Activated T-cell treated with anti-CD3 and anti-CD28 coated beads for 1 hour (primary cell): ENCODE measurements at places on chromosomes 7 and 10.

- no peak for DNase-seq
These were observed 351.9 kb downstream of the DNAJB6 start for GRCh38 chr7:157688533-157689268.

GRCh38 chr7:121544726-121545125, 148.6 kb upstream of the FAM3C start:
- no peak for DNase-seq

DNA sequence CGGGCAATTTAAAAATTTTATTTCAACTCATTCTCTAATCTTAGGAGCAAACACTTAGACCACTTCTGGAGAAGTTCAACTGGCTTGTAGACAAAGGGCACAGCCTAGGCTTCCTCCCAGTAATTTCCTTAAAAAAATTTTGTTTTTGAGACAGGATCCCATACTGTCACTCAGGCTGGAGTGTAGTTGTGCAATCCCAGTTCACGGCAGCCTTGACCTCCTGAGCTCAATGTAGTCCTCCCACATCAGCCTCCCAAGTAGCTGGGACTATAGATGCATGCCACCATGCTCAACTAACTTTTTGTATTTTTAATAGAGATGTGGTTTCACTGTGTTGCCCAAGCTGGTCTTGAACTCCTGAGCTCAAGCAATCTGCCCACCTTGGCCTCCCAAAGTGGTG, 38.4 kb downstream of the BAMBI start:
- DNase-seq = no peak

DNA sequence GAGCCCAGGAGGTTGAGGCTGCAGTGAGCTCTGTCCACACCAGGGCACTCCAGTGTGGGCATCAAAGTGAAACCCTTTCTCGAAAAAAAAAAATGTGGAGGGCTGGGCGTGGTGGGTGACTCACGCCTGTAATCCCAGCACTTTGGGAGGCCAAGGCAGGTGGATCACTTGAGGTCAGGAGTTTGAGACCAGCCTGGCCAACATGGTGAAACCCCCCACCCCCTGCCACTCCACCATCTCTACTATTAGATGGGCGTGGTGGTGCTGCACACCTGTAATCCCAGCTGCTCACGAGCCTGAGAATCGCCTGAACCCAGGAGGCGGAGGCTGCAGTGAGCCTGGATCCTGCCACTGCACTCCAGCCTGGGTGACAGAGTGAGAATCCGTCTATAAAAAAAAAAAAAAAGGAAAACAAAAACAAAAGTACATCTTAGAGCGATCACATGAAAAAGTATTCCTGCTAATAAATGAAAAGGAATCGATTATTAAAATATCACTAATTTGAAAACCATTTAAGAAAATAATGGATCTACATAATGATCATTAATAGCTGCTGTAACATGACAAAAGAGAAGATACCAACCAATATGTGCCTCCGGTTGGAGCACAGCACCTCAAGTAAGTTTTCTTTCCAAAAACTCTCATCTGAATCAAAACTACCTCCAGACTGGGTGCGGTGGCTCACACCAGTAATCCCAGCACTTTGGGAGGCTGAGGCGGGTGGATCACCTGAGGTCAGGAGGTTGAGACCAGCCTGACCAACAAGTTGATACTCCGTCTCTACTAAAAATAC, 4.9 kb downstream of the HNRNPF start:
- DNase-seq = no peak

GRCh38 chr10:80540136-80540535, 2.4 kb downstream of the SH2D4B start:
- no peak for DNase-seq

GRCh38 chr10:77857272-77857671, 69.3 kb downstream of the DLG5 start:
- no peak for DNase-seq

- DNase-seq = no peak
These were observed 8.4 kb upstream of the PURB start for GRCh38 chr7:44893710-44894234.

GRCh38 chr7:51075681-51076580, 240.7 kb downstream of the COBL start:
- DNase-seq = no peak

DNA sequence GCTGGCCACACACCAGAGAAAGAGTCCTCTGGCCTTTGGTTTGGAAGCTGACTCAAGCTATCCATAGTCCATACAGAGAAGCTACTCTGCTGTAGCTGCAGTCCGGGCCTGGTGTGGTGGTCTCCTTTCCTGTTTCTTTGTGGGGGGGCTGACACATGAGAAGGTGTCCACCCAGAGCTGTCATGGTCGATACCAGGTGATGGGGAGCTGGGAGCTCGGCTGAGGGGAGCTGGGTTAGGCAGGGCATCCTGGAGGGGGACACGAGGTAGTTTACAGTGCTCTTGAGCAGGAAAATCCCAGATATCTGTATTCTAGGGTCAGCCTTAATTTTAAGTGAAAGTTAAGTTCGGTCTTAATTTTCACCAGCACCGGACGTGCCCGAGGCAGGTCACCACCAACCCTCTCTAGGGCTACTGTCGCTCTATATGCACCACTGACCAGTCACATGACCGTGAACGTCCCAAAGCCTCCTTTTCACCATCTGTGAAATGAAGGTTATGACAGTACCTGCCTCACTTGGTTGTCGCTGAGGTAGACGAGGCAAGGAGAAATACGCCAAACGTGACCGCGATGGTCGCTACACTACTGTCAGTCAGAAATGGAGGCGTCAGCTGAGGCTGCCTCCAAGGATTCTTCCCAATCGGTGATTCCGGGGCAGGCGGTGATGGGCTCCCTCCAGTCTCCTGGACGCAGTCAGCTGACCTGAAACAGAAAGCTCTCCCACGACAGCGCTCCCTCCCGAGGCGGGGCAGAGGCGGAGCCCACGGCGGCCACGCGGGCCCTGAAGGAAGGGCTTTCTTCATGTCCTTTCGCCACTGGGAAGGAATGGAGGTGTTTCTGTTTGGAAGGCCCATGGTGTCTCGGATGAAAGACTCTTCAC, 69.4 kb upstream of the SHH start:
- no peak for DNase-seq

- no peak for DNase-seq
These were observed 75.4 kb downstream of the HDAC9 start for GRCh38 chr7:18570890-18571478.

DNA sequence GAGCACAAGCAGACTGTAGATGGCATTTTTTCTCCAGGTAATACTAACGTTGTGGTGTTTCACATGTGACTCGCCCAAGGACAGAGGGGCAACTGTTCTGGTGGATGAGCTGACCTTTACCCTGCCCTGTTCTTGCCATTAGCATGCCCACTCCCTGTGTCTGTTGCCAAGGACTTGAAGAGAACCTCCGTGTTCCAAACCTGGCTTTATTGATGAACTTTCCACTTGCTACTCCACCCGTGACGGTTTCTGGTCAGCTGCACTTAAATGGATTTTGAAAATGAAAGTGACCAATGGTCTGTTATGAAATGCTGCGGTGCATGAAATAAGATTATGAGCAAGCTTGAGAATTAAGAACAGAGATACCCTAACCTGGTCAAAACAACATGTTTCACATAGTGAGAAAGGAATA, 30.4 kb downstream of the LRRC4 start:
- DNase-seq = no peak

GRCh38 chr10:12130237-12130872, 878 bp downstream of the SEC61A2 start:
- DNase-seq = no peak

- DNase-seq = no peak
These were observed 24.3 kb downstream of the CPVL start for GRCh38 chr7:29122081-29122480.

DNA sequence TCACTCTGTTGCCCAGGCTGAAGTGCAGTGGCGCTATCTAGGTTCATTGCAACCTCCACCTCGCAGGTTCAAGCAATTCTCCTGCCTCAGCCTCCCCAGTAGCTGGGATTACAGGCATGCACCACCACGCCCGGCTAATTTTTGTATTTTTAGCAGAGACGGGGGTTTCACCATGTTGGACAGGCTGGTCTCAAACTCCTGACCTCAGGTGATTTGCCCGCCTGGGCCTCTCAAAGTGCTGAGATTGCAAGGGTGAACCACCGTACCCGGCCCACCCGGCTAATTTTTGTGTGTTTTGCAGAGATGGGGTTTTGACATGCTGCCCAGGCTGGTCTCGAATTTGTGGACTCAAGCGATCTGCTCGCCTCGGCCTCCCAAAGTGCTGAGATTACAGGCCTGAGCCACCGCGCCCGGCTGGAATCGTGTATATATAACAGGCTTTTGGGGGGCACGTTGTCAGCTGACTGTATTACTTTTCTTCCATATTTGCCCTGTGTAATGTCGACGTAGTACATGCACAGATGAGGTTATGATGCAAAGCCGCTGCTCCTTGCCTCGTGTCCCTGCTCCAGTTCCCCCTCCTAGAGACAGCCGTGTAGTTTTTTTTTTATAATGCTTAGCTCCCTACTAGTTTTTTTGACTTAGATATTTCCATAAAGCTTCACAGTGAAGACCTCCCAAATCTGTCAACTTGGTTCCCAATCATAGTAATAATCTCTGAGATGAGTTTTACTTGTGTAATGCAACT, 883 bp upstream of the TRA2A start:
- DNase-seq = no peak

DNA sequence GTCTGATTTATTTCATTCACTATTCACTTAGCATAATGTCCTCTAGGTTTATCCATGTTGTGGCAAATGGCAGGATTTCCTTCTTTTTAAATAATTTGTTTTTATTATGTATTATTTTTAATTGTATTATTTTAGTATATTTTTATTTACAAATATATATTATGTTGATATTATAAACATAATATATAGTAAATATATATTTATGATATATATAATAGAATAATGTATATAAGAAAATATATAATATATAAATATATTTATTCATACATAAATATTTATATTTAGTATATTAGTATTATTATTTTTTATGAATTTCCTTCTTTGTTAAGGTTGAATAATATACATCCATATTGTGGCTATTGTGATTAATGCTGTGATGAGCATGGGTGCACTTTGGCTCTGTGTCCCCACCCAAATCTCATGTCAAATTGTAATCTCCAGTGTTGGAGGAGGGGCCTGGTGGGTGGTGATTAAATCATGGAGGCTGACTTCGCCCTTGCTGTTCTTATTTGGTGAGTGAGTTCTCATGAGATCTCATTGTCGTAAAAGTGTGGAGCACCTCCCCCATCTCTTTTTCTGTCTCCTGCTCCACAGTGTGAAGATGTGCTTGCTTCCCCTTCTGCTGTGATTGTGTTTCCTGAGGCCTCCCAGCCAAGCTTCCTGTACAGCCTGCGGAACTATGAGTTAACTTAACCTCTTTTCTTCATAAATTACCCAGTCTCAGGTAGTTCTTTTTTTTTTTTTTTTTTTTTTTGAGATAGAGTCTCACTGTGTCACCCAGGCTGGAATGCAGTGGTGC, 52.3 kb upstream of the CYP2C18 start:
- DNase-seq = no peak

- no peak for DNase-seq
These were observed 86.6 kb upstream of the C7orf33 start for GRCh38 chr7:148503900-148504487.

- no peak for DNase-seq
These were observed 18.6 kb upstream of the LMTK2 start for GRCh38 chr7:98088109-98088508.

- DNase-seq = no peak
These were observed 6.0 kb upstream of the FAM170B start for GRCh38 chr10:49139846-49140195.

DNA sequence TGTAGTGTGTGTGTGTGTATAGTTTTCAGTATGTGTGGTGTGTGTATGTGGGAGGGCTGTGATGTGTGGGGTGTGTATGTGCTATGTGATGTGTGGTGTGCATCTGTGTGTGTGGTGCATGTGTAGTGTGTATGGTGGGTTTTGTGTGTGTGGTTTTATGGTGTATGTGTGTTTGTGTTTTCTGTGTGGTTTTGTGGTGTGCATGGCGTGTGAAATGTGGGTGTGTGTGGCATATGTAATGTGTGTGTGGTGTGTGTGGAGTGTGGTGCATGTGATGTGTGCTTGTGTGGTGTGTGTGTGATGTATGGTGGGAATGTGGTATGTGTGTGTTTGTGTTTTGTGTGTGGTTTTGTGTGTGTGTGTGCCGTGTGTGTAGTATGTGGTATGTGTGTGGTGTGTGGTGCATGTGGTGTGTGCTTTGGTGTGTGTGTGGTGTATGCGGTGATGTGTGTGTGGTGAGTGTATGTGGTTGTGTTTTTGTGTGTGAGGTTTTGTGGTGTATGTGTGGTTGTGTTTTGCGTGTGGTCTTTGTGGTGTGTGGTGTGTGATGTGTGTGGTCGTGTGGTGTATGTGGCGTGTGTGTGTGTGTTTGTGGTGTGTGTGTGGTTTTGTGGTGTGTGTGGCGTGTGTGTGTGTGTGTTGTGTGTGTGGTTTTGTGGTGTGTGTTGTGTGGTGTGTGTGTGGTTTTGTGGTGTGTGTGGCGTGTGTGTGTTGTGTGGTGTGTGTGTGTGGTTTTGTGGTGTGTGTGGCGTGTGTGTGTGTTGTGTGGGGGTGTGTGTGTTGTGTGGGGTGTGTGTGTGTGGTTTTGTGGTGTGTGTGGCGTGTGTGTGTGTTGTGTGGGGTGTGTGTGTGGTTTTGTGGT, 18.0 kb upstream of the PPP2R2D start:
- DNase-seq = no peak

DNA sequence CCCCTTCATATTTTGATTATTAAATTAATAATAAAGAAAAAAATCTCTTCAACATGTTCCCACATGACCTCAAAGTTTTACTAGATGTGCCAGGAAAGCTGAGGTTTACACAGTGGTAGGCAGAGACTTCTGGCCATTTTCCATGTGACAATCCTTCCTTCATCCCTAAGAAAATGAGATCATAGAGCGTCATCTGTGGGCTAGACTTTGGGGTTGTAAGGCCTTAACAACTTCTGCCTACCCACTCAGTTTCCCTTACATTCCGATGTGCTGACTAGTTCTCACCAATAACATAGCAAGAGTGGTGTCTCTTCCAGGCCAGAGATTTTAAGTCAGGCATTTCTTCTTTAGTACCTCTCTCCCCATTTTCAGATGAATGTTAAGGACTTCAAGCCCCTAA, 171.1 kb upstream of the PHF14 start:
- DNase-seq = no peak

- DNase-seq = no peak
These were observed 127.8 kb upstream of the BTBD16 start for GRCh38 chr10:122143238-122143841.

DNA sequence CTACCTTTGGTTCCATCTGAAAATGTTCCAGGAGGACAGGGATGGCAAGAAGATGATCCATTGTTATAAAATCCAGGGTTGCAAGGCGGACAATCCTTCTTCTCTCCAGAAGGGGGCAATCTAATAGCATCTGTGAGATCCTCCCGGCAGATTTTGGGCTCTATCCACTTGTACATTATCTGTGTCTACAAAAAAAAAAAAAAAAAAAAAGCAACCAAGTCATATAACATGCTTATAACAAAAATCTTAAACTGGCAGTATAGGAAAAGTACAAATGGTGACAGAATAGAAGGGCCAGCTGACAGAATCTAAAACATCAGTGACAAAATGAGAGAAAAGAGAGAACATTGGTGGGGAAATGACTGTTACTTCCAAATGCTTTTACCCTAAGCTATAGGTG, 132.7 kb downstream of the ELAPOR2 start:
- DNase-seq = no peak

GRCh38 chr7:119196183-119196582, 971.7 kb downstream of the ANKRD7 start:
- no peak for DNase-seq
